DMS 273 treated with DMSO at 0.1 percent for 48 hours (cell line): ENCODE measurements at places on chromosomes 5 and 9.

DNA sequence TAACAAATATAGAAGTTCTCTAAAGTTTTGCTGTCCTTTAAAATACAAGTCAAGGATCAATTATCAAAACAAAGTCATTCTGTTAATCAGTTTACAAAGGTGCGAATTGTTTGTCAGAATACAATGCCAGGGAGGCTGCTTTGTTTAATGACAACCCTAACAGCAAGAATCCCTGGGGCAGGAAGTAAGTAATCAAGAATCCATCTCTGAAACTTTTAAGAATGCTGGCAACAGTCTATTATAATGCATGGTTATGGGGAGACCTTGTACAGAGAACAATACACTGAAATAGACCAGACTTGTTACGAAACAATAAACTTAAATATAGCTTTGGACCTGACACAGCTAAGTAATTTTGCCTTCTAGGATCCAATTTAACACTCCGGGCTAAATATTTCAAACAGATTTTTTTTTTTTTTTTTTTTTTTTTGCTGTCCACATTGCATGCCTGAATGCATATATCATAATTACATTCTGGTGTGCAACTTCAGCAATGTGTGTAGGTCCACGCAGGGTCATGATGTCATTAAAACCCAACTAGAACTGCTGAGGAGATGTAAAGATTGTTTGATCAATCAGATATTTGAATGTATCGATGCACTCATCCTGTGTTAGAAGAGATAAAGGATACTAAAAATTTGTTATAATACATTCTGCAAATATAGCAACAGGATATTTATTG lies 421.3 kb downstream of the CETN3 start:
- DNase-seq = no peak

DNA sequence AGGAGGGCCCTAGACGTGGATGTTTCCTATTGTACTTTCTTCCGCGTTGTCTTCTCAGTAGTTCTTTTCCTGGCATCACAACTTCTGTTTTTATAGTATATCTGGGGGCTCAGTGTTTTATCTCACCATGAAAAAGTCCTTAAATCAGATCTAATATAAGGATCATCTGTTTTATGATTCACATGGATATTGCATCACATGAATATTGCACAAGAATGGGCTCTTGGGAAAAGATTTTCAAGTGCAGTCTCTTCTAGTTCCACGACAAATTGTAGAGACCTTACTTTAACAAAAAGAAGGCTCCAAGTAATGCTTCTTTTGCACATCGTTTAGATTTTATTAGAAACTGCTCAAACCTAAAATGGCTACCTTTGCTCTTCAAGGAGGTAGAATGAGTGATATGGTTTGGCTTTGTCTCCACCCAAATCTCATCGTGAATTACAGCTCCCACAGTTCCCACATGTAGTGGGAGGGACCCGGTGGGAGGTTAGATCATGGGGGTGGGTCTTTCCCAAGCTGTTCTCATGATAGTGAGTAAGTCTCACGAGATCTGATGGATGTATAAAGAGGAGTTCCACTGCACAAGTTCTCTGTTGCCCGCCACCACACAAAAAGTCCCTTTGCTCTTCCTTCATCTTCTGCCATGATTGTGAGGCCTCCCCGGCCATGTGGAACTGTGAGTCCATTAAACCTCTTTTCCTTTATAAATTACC lies 53.7 kb upstream of the FAM120A start:
- DNase-seq = no peak

GRCh38 chr9:75869236-75869635 lies 21.2 kb upstream of the PCSK5 start:
- DNase-seq = no peak

DNA sequence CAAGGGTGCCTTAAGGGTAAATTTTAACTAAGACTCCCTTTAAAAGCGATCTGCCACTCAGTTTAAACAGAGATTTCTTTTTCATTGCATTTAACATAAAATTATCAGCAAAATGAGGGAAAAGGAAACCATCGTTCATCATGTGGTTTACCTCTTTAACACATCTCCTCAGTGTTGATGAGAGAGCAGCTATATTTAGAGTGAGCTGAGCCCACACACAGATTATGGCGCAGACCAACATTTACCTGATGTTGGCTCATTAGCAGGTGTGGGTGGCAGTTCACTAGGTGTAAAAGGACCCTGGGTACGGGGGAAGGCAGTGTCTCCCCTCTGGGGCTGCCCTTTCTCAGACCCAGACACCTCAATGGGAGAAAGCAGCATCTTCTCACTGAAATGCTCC lies 149.8 kb downstream of the ENTREP1 start:
- no peak for DNase-seq

DNA sequence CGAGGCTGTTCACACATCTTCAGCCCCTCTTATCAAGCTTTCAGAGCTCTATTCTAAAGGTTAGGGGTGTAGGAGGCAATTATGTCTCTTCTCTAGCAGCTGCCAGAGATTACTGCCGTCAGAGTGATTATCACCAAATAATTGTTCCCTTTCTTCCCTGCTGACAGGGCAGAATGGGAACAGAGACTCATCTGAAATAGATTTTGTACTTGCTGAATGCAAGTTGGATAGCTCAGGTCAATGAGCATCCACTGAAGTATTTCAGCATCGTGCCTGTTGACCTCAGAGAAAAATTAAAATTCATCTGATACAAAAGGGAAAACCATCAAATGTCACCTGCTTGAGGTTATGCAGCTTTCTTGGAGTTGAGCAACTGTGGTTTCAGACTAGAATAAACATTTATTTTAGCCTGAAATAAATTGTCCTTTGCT lies 213.7 kb upstream of the MAP3K1 start:
- DNase-seq = no peak

GRCh38 chr5:43389679-43390329 lies 22.4 kb downstream of the CCL28 start:
- DNase-seq = peak; percentile 87

DNA sequence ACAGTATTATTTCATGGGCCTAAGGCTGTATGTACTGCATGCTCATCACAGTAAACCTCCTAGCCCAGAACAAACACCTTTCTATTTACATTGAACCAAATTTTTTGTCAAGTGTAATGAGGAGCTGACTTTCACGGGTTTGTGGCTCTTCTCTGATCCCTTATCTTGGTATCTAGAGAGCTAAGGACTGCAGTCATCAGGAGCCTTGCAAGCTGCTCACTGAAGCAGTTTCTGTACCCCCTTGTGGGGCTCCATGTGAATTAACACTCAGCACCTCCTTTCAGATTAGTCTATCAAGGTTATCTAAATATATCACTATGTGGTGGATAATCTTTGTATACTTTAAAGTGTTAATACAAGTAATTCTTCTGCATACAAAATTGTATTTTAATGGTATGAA lies 108.2 kb downstream of the AUH start:
- DNase-seq = no peak

- DNase-seq = no peak
Observed at GRCh38 chr5:107436201-107436600, 234.5 kb downstream of the EFNA5 start.

DNA sequence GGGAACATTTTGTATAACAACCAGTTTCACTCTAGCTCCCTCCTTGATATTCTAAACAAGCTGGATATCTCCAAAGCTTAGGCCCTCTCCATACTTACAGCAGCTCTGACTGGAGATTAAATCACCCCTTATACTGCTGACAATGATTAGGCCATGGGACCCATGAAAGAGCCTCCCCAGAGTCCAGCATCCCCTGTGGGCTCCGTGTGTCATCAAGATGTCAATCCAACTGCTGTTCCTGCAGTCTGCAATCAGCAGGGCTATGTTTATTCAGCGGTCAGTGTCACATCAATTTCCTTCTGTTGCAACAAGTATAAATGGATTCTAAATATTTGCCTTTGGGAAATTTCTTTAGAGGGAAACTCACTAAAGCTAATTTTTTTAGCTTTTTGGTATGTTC lies 26.6 kb downstream of the PCDHAC2 start:
- no peak for DNase-seq

- DNase-seq = no peak
Observed at GRCh38 chr5:88142886-88143692, 125.6 kb downstream of the TMEM161B start.

DNA sequence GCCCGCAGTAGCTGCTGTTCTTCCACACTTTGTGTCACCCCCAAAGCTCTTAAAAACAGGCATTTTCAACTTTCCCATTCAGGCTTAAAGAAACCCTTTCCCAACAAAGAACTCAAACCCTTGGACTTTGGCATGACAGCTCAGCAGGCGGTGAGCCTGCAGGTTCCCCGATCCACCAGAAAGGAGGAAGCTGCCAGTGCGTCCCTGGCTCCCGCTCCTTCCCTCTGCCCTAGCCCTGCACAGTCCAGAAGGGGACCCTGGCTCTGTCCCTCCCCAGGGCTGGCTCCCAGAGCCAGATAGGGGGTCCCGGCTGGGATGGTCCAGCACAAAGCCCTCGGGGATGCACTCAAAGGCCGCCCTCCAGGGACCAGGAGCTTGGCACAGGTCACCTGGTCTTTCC lies 9.6 kb downstream of the SLC9A3 start:
- DNase-seq = no peak

- no peak for DNase-seq
Observed at GRCh38 chr9:124149992-124150391, 107.8 kb upstream of the NEK6 start.

- DNase-seq = no peak
Observed at GRCh38 chr5:90015584-90016018, 394.0 kb downstream of the CETN3 start.

DNA sequence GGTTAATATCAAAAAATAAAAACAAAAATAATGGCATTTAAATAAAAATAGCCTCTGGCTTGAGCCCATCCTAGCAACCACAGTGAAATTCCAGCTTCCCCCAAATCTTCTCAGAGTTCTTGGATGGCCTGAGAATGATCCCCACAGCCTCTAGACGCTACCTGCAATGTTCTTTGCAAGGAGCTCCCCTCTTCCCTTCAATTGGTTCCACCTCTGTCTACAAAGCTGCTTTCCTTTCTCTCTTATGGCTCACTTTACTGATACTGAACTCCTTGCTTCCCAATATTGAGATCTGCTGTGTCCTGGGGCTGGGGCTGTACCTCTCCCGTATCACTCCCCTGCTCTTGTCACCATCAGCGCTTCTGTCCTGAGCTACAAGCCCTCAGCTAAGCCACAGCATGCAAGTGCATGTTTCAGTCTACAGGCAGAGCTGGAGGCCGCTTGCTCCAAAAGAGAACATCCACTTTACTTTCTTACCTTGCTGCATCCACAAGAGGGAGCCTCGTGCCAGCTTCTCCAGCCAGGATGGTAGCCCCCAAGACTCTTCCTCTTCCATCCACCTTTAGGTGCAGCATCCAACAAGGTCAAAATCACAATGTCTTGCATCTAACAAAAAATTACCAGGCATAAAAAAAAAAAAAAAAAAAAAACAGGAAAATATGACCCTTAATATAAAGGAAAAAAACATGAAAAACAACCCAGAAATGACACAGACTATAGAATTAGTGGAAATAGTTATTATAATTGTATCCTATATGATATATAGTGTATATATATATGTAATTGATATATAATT lies 57.4 kb upstream of the PRSS3 start:
- peak; percentile 9 for DNase-seq

GRCh38 chr5:110790673-110791072 lies 51.9 kb downstream of the SLC25A46 start:
- no peak for DNase-seq

GRCh38 chr5:54541823-54542783 lies 24.5 kb downstream of the SNX18 start:
- no peak for DNase-seq

DNA sequence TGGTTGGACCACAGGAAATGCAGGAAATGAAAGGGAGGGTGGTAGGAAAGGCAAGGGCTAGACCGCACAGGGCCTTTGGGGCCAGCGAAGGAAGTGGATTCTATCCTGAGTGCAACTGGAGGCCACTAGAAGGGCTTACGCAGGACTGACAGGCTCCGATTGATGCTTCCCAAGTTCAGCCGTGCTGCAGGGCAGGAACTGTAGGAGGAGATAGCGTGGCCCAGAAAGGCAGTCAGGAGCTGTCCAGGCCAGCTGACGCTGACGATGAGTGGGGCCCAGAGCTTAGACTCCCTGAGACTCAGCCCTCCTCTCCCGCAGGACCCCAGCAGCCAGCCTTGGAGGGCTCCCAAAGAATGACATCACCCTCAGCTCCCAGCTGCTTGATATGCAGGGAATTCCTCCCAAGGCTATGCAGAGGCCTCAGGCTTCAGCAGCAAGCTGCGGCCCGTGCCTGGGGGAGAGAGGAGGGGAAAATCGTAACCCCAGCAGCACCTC lies 48.8 kb downstream of the KCNIP1 start:
- DNase-seq = peak; percentile 19

GRCh38 chr5:62488531-62488930 lies 76.0 kb downstream of the IPO11 start:
- DNase-seq = no peak

GRCh38 chr9:107739601-107740082 lies 250.1 kb upstream of the KLF4 start:
- no peak for DNase-seq

DNA sequence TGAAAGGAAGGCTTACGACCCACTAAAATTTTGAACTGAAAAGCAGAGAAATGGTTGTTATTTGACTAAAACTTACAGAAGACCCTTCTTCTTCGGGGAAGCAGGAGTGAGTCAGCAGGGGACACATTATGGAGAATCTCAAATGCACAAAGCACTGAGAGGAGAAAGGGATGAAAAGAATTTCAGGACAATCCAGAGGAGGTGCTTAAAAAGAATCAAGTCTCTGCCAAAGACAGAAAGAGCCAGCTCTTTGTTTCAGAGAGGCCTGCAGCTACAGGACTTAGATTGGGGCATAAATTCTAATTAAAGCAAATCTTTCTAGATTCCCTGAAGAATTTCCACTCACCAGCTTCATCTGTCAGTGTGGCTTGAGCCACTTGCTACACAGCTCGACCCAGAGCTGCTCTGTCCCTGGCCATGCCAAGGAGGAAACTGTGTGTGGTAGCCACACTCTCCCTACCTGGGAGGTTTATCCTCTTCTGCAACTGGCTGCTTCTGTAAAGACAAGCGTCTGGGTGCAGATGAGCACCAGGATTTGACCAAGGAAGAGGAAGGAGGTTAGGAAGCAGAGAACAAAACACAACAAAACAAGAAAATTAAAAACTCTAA lies 89.9 kb downstream of the SEMA5A start:
- DNase-seq = no peak

DNA sequence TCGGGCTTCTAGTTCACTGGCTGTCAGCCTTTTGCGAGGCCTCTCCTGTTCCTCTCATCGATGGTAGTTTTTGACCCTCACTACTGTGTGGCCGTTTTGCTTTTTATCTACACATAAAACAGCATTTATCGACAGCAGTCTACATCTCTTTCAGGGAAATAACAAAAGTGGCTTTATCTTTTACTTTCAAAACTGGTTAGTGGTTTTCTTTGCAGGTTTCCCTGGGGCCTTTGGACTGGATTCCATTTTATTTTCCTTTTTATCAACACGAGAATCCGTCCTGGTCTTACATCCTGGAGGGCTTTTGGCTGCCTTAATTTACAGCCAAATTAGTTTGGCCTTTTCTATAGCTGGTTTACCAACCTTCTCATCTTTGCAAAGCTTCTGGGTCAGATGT lies 793 bp upstream of the PKD2L2 start:
- no peak for DNase-seq

GRCh38 chr9:136857166-136857565 lies 5.0 kb downstream of the MAMDC4 start:
- DNase-seq = no peak

- DNase-seq = no peak
Observed at GRCh38 chr5:150246835-150247234, 42.7 kb downstream of the CAMK2A start.

GRCh38 chr5:169048181-169049125 lies 252.5 kb downstream of the SLIT3 start:
- no peak for DNase-seq

GRCh38 chr5:10320793-10321192 lies 13.1 kb upstream of the CMBL start:
- DNase-seq = no peak
